ENCODE measurements at places on chromosomes 7 and 10.

GRCh38 chr10:10007957-10008356 lies 1009.7 kb upstream of the CELF2 start:
- no peak for DNase-seq

DNA sequence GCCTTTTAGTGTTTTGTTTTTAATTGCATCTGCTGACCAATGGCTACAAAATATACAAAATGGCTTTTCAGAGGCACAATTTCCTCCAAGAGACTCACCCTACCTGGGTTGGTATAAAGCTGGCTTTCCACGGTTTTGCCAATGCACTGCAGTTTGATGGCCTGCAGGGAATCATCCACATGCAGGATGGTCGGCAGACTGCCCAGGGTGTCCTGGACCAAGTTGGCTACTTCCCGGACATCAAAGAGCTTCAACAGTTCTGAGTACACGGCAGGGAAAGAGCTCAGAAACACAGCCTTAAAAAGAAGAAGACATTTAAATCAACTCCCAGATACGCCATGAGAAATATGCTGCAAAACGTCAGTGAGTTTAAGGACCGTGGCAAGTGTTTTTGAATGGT lies 301.0 kb upstream of the IMMP2L start:
- no peak for DNase-seq

DNA sequence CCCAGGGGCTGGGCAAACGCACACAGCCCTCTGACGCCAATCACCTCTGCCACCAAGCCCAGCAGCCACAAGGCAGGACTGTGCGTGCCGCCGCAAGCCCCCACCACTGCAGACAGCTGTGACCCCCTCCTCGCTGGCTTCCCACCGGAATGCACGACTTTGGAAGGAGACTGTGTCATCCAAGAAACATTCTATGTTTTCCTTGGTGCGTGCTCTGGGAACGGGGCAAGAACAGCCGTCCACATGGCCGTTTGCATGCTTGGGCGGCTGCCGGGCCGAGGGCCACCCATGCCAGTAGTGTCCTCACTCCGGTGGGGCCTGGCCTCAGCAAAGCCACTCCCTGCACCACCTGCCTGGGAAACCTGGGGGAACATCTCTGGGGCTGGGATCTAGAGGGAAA lies 17.6 kb upstream of the ELN start:
- DNase-seq: no peak

DNA sequence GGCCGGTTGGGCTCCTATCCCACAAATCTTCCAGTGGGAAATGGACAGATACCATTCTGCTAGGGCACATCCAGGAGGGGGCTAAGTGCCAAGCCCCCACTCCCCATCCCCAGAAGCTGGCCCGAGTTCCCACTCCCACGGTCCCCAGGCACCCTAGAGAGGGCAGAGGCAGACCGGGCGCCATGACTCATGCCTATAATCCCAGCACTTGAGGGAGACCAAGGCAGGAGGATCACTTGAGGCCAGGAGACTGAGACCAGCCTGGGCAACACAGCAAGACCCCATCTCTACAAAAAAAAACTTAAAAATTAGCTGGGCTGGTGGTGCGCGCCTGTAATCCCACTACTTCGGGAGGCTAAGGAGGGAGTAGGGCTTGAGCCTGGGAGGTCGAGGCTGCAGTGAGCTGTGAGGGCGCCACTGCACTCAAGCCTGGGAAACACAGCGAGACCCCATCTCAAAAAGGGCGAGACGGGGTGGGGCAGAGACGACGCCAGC lies 870 bp downstream of the GNA12 start:
- no peak for DNase-seq

DNA sequence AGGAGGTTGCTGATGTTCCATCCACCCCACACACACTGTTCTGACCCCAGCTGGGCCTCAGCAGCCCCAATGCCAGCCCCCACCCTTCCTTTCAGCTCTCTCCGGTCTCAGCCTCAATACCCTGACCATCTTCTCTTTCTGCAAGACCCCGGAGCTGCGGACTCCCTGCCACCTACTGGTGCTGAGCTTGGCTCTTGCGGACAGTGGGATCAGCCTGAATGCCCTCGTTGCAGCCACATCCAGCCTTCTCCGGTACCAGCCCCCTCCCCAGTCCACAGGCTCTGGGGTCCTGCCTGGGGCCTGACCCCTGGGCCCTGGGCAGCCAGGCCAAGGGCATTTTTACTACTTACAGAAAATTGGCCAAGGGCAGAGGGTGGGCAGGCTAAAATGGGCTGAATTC lies 2.6 kb downstream of the RGR start:
- no peak for DNase-seq

GRCh38 chr10:130927157-130927556 lies 384.4 kb downstream of the TCERG1L start:
- DNase-seq: no peak

DNA sequence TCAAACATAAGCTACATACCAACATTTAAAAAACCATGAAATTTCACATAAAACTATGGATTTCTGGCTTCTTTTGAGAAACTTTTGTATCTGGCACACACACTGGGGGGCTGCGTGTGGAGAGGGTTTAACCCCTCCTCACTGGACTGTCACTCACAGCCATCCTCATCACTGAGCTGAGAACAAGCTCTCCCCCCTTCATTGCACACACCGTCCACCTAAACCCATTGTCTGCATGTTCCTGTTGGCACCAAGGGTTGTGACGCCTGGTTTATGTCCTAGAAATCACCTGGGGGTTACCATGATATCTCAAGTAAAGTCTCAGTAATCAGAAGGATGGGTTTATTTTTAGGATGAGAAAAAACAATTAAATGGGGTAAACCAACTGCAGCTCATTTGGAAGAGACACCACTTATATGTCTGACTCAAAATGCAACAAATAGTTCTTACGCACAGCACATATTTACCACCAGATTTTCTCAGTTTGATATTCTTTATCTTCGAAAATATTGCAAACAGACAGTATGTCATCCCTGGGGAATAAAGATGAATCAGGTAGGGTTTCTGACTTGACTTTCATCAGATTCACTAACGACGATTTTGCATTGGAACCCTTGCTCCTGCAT lies 218.5 kb upstream of the KLF6 start:
- no peak for DNase-seq

- DNase-seq: no peak
These were observed 87.9 kb downstream of the STRA8 start for GRCh38 chr7:135321556-135321955.

DNA sequence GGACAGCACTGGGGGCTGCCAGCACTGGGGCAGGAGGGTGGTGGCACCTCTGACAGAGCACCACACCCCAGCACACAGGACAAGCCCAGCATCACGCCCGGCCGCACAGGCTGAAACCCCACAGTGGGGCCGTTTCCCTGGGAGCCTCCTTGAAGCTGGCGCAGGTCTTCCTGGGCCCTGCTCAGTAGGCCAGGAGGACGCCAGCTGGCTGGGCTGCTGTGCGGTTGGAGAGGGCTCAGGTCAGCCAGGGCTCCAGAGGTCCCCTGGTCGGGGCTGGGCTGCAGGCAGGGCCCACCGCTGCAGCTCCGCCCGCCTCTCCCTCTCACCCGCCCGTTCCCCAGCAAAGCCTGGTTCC lies 137.3 kb downstream of the TCERG1L start:
- DNase-seq: no peak
